ENCODE measurements at places on chromosomes 12 and 14. TPM values are rescaled to one million over a fixed set of nuclear protein-coding genes. Genes with fewer than 3 reads are reported as not detected.

DNA sequence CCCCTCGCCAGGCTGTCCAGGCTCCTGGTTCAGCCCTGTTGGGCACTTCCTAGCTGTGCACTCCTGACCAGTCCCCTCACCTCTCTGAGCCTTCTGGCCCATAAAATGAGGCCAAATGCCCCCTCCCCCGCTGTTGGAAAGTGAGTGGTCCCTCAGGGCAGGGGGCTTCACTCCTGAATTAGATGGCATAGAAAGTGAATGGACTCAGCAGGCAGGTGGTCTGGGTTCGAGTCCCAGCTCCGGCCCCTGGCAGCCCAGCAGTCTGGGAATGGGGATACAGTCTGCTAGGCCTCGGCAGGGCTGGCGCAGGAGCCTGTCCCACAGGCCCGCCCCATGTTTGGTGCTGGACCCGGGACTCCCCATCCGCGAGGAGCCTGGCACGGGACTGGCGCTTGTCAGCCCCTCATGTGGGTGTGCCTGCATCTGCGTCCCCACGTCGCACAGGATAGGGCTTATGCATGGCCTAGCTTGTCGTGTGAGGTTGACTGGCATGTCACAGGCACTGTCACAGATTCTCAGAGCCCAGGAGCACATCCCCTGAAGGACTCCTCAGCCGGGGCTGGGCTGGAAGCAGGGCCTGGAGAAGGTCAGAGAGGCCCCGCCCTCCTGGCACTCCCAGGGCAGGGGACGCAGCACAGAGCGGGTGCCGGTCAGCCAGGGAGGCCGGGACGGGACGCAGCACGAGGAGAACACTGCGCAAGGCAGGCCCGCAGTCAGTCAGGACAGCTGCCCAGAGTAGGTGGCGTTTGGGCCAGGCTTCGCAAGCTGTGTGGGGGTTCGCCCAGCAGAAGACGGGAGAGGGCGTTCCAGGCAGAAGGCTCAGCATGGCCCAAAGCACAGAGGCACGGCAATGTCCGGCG is 40.5 kb downstream of the DIO3 start:
- DNase-seq = peak; percentile 7

DNA sequence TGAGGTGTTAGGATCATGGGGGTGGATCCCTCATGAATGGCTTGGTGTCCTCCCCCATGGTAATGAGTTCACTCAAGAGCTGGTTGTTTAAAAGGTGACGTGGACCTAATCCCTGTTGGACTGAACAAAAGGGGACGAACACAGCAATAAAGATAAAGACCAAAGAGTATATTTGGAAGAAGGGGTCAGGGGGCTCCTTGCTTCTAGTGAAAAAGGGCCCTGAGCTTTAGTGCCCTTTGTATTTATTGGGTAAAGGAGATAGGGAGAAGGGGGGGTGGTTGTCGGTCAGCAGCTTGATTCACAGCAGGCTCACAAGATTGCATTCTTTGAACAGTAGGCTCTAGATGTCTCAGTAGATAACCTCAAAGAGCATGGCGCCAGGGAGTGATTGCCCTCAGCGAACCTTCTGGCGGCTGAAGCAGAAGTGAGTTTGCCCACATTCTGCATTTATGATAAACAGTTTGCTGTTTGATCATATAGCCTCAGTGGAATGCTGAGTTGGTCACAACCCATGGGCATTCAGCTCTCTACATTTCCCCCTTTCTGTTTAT is 25.9 kb upstream of the MAPKAPK5 start:
- no peak for DNase-seq

DNA sequence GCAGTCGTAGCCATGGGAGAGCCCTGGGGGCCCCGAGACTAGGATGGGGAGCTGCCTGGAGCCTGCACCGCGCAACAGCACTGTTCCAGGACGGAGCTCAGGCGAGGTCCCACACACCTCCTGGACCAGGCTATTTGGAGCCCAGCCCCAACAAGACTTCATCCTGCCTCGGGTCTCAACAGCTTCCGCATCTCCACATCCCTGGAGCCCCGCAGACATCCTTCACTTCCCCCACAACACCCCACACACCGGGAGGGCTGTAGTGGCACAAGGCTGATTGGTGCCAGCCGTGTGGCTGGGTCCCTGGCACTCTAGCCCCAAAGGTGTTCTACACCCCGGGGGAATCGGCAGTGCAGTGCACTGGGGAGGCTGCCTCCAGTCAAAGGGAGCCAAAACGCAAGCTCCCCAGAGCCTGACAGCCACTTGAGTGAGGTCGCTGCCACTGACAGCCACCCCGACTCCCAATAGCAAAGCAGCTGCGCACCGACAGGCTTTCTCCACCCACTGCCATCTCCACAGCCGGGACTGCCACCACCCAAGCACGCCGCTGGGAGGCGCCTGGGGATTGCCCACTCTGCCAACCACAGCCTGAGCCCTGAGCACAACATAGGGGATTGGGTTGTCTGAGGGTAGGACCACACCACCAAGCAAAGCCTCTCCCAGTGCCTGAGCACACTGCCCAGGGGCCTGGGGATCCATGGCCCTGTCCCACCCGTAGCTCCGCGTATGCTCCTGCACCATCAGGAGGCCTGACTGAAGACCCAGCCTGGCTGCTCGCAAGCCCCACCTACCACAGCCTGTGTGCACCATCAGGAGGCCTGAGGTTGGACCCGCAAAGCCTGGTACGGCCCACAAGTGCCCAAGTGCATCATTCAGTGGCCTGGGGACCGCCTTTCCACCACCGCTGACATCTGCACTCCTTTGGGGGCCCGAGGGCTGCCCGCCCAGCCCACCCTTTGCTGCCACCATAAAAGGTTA is 13.2 kb upstream of the KLRF1 start:
- DNase-seq = peak; percentile 85

GRCh38 chr14:21486640-21487087 is 9.7 kb downstream of the TOX4 start:
- DNase-seq = no peak

Gene C14orf132
- polyA plus RNA-seq = 13.8 TPM

DNA sequence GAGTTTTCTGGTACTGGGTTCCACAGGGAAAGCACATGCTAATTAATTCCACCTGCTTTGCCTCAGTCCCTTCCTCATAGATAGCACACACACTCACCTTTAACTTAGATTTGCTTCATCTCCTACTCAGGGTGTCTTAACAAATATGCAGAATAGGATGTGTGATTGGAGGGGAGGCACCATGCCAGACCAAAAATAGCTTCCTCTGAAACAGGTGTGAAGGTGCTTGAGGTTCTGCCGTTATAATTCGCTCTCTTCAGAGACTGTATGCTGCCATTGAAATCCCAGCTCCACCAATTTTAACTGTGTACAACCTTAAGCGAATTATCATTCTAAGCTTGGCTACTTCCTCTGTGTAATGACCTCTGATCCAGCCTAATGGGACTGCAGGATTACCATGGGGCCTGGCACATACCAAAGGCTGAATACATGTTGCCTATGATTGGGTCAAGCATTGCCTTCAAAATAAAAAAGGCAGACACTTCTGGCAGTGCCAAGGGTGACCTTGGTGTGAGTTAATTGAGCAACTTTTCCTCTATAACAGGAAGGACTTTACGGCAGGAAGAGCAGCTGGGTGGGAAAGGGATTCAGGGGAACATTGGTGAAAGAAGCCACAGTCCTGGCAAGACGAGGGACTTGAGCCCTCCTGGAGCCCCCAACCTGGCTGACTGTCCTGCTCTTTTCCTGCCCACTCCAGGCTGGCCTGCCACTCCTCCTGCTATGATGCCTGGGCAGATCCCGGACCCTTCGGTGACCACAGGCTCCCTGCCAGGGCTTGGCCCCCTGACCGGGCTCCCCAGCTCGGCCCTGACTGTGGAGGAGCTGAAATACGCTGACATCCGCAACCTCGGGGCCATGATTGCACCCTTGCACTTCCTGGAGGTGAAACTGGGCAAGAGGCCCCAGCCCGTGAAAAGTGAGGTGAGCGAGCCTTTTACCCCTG is 9.7 kb downstream of the JDP2 start:
- no peak for DNase-seq

Gene OR11G2
- polyA plus RNA-seq = not detected

DNA sequence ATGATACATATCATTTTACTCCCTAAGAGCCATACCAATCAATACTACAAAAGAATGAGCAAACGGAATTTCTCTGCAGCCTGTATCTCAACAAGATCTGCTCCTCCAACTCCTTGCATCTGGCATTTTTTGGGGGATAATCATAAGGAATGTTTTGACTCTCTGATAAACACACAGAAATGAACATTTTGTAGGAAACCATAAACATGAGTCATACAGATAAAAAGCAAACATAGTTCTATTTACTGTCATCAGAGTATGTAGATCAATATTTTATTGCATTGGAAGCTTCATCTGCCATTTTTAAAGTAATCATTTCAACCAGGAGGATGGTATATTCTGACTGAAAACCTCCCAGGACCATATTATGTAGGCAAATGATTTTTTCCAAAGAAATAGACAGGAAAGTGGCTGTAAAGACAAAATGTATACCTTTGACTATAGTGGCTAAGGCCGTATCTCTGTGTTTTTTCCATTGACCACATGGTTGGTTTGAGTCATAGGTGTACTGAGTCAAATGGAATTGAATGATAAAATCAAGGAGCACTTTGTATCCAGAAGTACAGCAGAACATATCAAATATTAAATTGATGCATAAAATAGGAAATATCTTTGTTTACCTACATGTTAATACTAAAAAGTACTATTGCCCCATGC is 32.4 kb upstream of the CD69 start:
- no peak for DNase-seq

Gene KRT2
- not detected for polyA plus RNA-seq

DNA sequence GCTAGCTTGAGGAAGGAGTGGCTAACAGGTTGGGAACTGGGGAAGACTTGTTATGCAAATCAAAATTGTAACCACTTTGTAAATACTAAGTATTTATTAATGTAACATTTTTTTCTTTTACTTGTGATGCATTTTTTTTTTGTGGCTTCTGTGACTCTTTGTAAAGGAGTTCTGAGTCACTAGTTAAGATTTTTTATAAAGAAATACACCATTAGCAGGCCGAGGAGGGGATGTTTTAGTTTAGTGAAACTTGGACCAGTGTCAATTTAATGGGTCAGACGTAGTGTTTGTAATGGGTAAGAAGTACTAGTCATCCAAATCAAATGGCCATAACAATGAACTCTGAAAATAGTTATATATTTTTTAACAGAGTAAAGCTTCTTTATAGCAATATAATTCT is 43.1 kb downstream of the AKAP6 start:
- DNase-seq = no peak

Gene OR4L1
- not detected for polyA plus RNA-seq

Gene GUCY2C
- 2.1 TPM for polyA plus RNA-seq

Gene IL22
- not detected for polyA plus RNA-seq

Gene LTB4R
- 2.1 TPM for polyA plus RNA-seq

Gene SLC5A8
- polyA plus RNA-seq = 0.10 TPM

- no peak for DNase-seq
These were observed 35.3 kb downstream of the ZC3H14 start for GRCh38 chr14:88598097-88598675.

GRCh38 chr12:44313188-44313587 is 477.3 kb downstream of the TMEM117 start:
- no peak for DNase-seq

Gene VIPAS39
- 9.4 TPM for polyA plus RNA-seq

Gene OR4E1
- not detected for polyA plus RNA-seq

Gene PSEN1
- polyA plus RNA-seq = 12.6 TPM

GRCh38 chr14:28570391-28570790 is 196.2 kb upstream of the FOXG1 start:
- no peak for DNase-seq

GRCh38 chr12:125149160-125150108 is 84.2 kb downstream of the AACS start:
- no peak for DNase-seq

GRCh38 chr12:9708853-9709252 is 24.0 kb downstream of the CLECL1 start:
- DNase-seq = no peak

- no peak for DNase-seq
These were observed 2.4 kb downstream of the ABCB9 start for GRCh38 chr12:122963941-122964265.

Gene CERS5
- 42.7 TPM for polyA plus RNA-seq

DNA sequence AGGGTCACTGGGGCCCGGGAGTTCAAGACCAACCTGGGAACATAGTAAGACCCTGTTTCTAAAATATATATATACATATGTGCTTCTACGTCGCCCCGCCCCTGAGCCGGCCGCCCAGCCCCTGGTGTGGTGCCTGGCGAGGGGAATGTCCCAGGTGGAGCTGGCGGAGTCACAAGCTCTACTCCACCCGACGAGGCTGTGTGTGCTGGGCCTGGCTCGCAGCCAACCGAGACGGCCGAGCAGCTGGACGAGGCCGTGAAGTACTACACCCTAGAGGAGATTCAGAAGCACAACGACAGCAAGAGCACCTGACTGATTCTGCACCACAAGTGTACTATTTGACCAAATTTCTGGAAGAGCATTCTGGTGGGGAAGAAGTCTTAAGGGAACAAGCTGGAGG is 22.1 kb upstream of the ITPK1 start:
- peak; percentile 38 for DNase-seq

GRCh38 chr12:117261247-117261646 is 71.0 kb upstream of the FBXO21 start:
- DNase-seq = no peak

- no peak for DNase-seq
These were observed 60.3 kb downstream of the GARIN6 start for GRCh38 chr12:99707883-99708282.

- DNase-seq = no peak
These were observed 71.1 kb downstream of the PELI2 start for GRCh38 chr14:56189307-56189706.

DNA sequence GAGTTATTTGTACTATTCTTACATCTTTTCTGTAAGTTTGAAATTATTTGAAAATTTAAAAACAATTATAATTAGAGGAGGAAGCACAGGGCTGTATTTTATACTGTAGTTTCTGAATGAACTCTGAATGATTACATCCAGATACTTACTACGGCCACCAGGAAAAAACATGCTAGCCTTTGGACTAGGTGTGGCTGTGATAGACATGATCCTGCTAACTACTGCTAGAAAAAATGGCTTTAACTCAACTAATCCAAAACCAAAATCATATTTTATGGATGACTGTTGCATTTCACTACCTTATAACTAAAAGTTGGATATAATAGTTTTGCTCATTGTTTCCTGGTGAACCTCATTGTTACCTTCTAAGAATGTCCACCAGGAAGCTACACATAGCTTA is 15.1 kb upstream of the SLC25A3 start:
- no peak for DNase-seq

Measured in GM23338 (cell line).